ENCODE measurements at places on chromosomes 6 and 20. TPM values are rescaled to one million over a fixed set of nuclear protein-coding genes. Genes with fewer than 3 reads are reported as not detected.
A peak's percentile ranks its signal among the peaks of the same experiment; 100 is the strongest.

SEL1L2 gene
- total RNA-seq: not detected

RBPJL gene
- total RNA-seq: not detected

- no peak for DNase-seq
Measured at GRCh38 chr6:53959717-53960116, 151.5 kb upstream of the MLIP start.

FOXF2 gene
- total RNA-seq: 2.7 TPM

GRCh38 chr20:32523613-32524213 is 61.4 kb downstream of the NOL4L start:
- no peak for DNase-seq

GRCh38 chr6:16769131-16769985 is 8.1 kb upstream of the ATXN1 start:
- peak; percentile 98 for DNase-seq

DNA sequence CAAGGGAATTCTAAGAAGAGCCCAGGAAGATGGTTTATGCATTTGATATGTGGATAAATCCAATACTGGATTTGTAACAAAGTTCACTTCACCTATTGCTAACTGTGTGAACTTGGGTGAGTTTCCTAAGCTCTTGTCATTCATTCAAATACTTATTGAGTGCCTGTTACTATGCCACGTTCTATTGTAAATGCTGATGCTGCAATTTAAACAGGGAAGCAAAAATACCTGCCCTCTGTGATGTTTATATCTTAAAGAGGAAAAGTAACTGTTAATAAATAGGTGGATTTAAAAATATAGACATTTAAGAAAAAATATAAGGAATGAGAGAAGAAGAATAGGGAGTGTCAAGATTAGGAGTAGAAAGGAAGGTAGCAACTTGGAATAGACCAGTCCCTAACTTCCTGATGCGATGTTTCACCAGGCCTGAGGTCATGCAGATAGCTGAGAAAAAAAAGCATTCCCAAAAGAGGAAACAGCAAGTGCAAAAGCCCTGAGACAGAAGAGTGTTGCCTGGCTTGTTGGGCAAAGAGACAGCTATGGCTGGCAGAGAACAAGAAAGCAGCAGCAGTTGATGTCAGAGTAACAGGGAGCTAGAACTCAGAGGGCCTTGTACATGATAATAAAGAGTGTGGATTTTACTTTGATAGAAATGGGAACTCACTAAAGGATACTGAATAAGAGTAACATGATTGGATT is 54.3 kb upstream of the TCF21 start:
- no peak for DNase-seq

DNA sequence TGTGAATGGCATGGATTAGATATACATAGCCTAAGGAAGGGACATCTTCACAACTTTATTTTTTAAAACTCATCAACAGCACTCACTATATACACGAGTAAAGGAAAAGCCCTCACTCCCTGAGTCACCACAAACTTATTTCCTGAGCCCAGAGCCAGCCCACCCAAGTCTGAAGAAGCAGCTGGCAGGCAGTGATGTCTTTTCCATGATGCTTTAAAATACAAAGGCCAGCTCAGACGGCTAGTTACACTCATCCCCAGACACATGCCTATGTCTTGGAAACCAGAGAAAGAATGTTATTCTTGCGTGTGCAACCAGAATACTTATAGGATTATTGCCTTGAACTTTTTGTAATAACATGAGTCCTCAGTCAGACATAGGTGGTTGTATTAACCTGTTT is 114.4 kb downstream of the ADGRG6 start:
- DNase-seq: peak; percentile 90

- no peak for DNase-seq
Measured at GRCh38 chr6:144336900-144337299, 51.8 kb downstream of the UTRN start.

DNA sequence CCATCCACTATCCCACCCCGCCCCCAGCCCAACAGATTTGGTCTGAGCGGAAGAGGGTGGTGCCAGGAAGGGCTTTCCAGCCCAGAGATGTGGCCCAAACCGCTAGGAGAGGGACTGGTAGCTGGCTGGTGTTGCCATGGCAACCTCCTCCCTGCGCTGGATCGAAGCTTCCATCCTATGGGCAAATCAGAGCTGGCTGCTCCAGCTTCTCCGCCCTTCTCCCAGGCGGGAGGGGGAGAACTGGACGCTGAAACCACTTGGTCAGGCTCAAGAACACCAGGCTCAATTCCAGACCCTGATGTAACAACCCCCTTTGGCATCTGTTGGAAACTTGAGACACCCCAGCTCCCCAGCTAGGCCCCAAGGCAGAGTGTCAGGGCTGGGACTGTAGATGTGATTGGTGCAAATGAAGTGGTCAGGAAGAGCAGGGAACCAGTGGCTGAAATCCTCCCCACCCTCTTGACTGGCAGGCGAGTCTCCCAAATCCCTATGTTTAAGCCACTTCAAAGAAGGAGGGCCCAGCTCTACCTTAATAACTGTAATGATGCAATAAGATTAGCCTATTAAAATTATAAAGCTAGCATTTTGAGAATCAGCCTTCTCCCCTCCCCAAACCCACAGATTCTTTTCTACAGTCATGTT is 4.2 kb downstream of the RIMS4 start:
- DNase-seq: peak; percentile 35

GRCh38 chr6:20838113-20838512 is 303.9 kb downstream of the CDKAL1 start:
- no peak for DNase-seq

Measured in Daoy (cell line).